ENCODE measurements at places on chromosomes 13 and 19.
A peak's percentile ranks its signal among the peaks of the same experiment; 100 is the strongest.

DNA sequence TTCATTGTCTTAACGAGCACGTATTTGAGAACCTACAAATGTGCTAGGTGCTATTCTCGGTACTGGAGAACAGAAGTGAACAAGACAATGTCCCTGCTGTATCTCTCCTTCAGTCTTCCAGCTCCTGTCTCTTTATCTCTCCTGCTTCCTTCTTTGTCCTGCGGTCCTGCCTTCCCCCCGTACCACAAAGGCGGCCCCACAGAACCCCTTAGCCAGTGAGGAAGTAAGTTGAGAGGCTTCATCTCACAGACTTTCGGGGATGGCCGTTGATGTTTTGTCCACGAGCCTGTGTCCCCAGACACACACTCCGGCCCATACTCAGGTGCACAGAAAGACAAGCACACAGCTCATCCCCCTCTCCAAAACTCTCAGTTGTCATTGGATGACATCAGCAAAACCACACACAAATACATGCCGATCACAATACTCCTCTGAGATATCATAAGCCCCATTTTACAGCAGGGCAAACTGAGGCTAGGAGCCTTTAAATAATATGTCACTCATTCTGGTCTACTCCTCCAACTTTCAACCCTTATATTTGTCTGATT, 507 bp upstream of the SWSAP1 start:
- no peak for DNase-seq

- DNase-seq, result no peak
These were observed 97.3 kb downstream of the GGACT start for GRCh38 chr13:100491164-100491842.

GRCh38 chr13:78786459-78786858, 127.5 kb upstream of the OBI1 start:
- DNase-seq, result no peak

GRCh38 chr19:56144376-56144775, 3.3 kb downstream of the ZNF444 start:
- DNase-seq, result no peak

DNA sequence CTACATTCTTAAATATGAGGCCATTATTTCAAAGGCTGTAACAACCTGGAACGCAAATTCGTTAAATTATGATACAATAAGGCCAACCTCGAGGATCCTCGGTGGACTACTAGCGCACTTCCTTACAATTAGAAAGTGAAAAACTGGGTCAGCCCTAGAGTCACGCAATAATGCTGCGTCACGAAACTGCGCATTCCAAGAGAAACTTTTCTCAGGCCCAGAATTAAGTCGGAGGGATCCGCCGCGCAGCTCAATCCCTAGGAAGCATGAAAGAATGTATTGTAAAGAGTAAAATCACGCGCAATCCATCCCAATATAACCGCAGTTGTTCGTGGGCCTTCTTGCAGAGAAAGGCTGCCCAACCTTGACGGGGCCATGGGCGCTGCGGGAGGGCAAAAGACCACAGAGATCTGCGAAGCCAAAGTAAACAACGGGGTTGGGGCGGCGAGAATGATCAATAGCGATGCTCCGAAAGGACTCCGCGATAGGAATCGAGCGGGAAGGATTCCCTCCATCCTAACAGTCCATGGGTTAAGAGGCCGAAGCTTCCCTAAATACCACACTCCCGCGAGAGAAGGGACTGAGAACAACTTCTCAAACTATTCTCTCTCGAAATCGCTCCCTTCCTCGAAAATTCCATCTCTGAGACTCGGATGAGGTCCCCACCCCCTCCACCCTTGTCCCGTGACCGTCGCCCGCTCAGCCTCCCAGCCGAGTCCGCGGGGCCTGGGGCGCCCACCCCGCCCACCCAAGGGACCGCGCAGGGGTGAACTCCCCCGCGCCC, 564 bp downstream of the SPART start:
- peak; percentile 87 for DNase-seq

DNA sequence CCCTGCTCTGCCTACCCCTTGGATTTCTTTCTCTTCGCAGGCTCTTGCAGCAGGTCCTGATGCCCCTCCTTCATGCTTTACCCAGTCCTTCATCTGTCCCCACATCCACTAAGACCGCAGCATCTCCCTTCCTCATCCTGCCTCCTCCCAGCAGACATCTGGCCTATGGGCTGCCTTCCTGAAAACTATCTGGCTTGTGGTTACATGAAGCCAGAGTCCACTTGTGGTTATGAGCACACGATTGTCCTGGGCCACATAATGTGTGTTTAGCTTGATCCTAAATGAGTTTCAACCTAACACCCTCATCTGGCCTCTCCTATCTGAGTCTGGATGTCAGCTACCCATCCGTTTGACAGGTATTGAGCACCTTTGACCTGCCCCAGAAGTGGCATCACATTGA, 5.5 kb upstream of the ZNF175 start:
- no peak for DNase-seq

GRCh38 chr19:39139305-39139874, 13.8 kb downstream of the PAK4 start:
- no peak for DNase-seq

GRCh38 chr13:45325806-45326205, 15.2 kb downstream of the TPT1 start:
- no peak for DNase-seq

GRCh38 chr19:42295831-42296525, 6.0 kb upstream of the PRR19 start:
- DNase-seq, result peak; percentile 66

DNA sequence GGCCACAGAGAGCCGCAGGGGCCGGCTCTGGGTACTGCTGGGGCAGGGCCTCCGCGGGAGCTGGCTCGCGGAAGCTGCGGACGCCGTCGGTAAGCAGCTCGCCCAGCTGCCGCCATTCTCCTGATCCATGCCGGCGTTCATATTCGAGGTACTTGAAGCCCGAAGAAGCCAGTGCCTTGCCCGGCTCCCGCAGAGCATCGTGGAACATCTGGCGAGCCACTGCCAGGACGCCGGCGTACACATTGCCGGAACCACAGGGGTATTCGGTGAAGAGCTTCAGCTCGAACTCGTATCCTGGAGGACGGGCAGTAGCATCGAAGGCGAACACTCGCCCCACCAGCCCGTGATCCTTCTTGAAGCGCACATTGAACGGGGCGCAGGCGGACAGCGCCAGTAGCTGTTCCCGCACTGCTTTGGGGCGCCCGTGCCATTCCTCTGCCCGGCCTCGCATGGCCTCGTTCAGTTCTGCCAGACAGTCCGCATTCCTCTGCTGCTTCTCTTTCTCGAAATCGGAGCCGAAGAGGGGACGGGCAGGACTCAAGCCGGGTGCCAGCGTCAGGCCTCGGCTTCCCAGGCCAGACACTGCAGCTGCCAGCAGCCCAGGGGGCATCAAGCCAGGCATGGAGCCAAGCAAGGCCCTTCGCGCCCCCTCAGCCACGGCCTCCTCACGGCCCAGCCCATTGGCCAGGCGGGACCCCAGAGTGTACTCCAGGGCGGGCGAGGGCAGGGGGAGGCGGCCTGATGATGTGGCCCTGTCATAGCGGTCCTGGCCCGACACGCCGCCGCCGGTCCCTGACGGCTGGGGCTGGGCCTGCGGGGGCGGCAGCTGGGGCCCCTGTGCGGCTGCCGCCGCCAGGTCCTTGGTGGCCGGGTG, 1.0 kb downstream of the IRF2BP1 start:
- no peak for DNase-seq

DNA sequence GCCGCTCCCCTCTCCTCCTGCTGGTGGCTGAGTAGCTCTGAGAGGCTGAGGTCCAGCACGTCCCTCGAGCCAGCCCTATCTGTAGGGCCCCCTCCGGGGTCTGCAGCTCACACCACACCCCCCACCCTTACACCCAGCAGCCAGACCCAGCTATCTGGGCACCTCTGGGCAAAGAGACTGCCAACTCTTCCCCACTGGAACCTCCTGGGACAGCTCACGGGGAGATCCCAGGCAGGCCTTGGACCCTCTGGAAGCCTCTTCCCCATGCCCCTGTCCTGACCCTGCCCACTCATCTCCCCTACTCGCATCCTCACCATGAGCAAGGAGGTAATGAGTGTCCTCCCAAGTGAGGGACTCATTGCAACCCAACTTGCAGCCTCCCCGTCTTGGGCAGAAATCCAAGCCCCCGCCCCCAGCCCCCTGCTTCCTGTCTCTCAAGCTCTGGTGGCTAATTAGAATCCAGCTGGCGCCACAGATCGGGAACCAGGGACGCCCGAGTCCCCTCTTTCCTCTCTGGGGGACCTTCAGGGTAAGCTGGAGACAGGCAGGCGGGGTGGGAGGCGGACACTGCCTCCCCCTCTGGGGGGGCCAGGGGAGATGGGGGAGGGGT, 22.1 kb downstream of the ADGRL1 start:
- DNase-seq, result no peak

- no peak for DNase-seq
These were observed 95.7 kb downstream of the GPR12 start for GRCh38 chr13:26664876-26665275.

DNA sequence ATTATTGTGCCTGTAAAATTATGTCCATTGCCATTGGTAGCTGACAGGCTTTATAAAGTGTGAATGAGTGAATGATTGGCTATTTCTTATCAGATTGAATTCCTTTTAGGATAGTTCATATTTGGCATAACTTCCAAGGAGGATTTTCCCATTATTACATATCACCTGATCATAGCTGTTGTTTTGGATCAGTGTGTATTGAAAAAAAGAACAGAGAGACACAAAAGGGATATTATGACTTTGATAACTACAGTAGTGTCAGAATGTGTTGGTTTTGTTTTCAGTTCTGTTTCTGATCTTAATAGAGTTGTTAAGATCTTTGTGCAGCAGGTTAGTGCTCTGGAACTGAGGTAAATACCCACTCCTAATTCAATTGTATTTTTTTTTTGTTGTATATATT, 103.8 kb downstream of the LRCH1 start:
- no peak for DNase-seq
